ENCODE measurements at places on chromosomes 7 and 10.

DNA sequence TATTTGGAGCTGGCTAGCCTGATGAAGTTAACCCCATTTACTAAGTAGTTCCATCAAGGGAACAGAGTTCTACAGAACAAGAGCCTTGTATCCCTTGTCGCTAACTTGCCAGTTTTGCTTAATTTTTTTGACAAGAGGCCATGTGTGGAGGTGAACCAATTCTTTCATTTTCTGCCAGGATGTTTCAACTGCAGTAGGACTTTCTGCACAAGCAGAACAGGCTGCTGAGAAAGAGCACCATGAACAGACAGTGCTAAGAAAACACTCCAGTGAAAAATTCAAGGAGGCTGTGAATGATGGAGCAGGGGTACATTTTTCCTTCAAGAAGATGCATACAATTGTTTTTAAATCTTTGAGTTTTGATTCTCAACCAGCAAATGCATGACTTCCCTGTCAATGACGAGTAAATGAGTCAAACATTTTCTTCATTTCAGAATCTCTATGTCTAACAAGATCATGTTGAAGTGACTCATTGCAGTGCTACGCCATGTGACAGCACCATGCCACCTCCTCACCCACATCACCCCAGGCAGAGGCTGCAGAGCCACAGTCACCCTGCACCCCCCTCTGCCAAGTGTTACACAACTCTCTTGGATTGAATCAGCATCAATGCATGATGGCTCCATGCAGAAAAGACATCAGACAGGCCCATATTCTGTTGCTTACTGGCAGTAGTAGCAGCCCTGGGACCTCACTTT is 193.1 kb downstream of the COBL start:
- DNase-seq: no peak

DNA sequence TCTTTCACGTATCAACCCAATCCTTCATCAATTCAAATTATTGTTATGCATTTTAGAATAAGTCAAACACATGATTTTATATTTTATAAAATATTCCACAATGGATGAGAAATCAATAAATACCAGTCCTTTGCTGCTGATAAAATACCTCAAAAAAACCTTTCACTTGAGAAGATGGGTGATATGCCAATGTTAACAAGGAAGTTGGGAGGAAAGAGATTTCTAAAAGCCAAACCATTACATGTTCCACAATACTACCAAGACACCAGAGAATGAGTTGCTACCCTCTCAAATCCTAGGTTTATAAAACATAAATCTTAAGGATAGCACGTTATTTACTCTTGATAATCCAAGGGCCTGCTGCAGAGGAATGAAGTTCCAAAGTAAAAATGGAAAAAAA is 14.4 kb downstream of the RNF133 start:
- DNase-seq: no peak

DNA sequence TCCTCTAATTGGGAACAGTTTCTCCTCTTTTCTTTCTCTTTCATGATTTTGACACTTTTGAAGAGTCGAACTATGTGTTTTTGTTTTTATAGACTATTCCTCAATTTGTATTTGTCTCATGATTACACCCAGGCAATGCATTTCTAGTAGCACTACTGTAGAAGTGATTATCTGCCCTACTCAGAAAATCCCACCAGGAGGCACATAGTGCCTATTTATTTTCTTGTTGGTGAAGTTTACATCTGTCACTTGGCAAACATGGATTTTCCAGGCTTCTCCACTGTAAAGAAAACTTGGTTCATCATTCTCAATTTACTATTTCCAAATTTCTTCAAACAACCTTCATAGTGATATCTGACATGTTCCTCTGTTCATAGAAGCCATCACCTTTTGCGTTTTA is 893.9 kb downstream of the CCSER2 start:
- DNase-seq: no peak

- DNase-seq: no peak
These were observed 141.5 kb downstream of the PPP1R17 start for GRCh38 chr7:31828520-31828919.

GRCh38 chr10:126321440-126321839 is 66.8 kb downstream of the ADAM12 start:
- no peak for DNase-seq

DNA sequence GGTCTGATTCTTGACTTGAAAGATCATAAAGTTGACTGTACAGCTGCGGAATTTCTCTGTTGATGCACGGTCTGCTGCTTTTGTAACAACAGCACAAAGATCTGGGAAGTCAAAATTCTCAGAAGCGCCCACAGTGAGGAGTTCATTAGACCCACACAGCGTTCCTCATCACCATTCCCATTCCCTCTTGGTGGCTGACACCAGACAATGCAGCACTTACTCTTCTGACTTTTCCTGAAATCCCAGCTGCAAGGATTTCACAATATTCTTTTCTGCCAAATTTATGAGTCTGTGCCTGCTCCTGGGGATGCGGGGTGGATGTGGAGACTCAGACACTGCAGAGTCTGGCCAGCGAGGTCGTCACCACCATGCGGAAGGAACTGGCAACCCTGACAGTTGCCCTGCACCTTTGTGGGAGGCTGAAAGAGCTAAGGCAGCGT is 233.9 kb downstream of the FANK1 start:
- DNase-seq: no peak

DNA sequence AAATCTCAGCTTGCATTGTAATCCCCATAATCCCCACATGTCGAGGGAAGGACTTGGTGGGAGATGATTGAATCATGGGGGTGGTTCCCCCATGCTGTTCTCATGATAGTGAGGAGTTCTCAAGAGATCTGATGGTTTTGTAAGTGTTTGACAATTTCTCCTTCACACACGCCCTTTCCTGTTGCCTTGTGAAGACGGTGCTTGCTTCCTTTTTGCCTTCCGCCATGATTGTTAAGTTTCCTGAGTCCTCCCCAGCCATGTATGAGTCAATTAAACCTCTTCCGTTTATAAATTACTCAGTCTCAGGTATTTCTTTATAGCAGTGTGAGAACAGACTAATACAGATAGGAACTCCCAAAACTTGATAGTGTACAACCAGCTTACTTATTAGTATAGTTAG is 98.6 kb downstream of the CREM start:
- no peak for DNase-seq

- no peak for DNase-seq
These were observed 31.7 kb downstream of the STAM start for GRCh38 chr10:17675638-17676037.

GRCh38 chr10:92413011-92413410 is 122.0 kb downstream of the MARCHF5 start:
- no peak for DNase-seq

DNA sequence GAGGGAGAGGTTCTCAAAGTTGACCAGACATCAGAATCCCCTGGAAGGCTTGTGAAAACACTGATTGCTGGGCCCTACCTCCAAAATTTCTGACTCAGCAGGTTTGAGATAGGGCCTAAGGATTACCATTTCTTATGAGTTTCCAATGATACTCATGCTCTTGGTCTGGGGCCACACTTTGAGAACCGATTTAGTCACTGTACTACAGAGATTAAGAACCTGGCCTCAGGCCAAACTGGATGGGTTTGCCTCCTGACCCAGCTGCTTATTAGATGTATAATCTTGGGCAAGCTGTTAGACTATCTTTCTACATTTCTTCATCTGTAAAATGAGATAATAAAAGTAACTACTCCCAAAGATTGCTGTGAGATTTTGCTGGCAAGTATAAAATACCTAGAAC is 77.1 kb upstream of the SCIN start:
- DNase-seq: no peak

DNA sequence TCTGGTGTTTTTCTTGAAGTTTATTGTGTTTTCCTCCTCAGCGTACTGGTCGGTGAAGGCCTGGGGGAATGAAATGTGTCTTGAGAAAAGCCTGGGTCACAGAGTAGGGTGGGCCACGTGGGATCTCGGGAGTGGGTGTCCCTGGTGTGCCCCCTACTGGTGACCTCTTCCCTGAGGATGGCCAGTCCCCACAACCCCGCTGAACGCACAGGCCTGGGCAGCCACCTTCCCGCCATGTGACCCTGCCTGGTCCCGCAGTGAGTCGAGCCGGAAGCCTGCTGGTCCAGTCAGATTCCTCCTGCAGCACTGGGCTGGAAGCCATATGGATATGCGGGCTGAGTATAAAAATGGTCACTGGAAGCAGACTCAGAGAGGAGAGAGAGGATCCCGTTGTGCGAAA is 52.9 kb upstream of the GNA12 start:
- no peak for DNase-seq

GRCh38 chr10:118590334-118590733 is 5.1 kb downstream of the PRLHR start:
- DNase-seq: peak; percentile 68

GRCh38 chr7:156732091-156732625 is 91.6 kb downstream of the RNF32 start:
- DNase-seq: no peak

- no peak for DNase-seq
These were observed 40.4 kb upstream of the CDCA7L start for GRCh38 chr7:21986096-21986495.

DNA sequence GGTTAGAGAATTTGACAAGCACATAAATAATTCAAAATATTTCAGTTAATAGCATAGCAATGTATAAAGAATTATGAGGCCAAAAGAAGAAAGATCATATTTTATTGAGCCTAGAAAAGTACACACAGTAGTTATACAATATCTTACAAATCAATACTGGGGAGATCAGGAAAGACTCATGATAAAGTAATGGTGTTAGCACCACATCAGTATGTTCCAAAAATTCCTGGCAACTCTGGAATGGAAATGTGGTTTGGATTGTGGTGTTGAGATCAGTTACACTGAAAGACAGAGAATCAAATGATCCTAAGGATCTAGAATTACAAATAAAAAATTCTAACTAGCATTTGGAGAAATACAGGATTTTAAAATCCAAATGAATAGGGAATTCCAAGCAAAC is 420.5 kb upstream of the CNTNAP2 start:
- DNase-seq: no peak

- DNase-seq: no peak
These were observed 15.5 kb upstream of the PFKFB3 start for GRCh38 chr10:6187278-6187677.

DNA sequence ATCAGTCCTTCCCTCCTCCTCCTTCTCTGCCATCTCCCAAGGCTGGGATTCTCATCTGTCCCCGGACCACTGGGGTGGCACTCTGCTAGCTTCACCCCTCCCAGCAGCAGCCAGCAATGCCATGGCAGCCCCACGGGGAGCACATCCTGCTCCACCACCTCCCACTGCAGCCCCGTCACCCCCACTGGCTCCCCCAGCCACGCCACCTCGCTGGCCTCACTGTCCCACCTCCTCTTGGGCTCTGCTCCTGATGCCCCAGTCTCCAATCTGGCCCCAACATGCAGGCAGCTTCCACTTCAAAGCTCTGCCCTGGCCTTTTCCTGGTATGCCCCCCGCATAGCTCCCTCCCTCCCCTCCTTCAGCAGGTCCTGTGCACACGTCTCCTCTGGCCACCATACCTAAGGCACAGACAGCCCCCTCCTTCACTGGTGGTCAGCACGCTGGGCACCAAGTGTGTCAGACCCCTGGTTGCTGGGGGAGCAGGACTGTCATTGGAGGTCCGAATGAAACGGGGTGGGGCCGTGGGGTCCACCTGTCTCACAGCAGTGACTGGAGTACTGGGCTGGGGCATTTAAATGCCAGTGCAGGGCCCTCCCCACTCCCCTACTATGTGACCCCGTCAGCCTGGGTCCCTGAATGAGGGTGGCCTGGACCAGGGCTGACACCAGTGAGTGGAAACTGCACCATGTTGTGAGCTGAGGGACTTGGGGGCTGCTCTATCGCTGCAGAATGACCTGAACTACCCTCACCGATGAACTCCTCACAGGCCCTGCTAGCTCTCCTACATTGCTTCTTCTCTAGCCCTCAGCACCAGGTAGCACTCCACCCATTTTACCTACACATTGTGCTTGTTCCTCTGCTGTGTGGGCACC is 38.7 kb downstream of the RASGEF1A start:
- DNase-seq: no peak
